ENCODE measurements at places on chromosomes 7 and 10. TPM values are rescaled to one million over a fixed set of nuclear protein-coding genes. Genes with fewer than 3 reads are reported as not detected.

DNA sequence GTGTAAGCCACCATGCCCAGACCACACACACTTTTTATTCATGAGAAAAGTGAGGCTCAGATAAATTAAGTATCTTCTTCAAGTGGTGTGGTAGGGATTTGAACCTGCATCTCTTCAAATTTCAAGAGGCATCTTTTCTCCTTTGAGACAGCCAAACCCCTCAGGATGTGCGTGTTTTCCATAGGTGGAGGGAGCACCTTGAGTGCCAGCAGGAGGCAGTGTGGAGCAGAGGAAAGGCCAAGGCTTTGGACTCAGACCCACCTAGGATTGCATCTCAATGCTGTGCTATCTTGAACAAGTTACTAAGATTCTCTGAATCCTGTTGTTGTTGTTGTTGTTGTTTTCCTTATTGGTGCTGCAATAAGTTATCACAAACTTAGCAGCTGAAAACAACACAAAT is 40.2 kb upstream of the MYL10 start:
- no peak for DNase-seq
- no peaks in the 10 kb centered on the region for H3K4me1 ChIP-seq
- H3K27me3 ChIP-seq: no peaks in the 10 kb centered on the region
- no peak overlapping the region for H3K27ac ChIP-seq
- no peaks in the 10 kb centered on the region for H3K36me3 ChIP-seq

DNA sequence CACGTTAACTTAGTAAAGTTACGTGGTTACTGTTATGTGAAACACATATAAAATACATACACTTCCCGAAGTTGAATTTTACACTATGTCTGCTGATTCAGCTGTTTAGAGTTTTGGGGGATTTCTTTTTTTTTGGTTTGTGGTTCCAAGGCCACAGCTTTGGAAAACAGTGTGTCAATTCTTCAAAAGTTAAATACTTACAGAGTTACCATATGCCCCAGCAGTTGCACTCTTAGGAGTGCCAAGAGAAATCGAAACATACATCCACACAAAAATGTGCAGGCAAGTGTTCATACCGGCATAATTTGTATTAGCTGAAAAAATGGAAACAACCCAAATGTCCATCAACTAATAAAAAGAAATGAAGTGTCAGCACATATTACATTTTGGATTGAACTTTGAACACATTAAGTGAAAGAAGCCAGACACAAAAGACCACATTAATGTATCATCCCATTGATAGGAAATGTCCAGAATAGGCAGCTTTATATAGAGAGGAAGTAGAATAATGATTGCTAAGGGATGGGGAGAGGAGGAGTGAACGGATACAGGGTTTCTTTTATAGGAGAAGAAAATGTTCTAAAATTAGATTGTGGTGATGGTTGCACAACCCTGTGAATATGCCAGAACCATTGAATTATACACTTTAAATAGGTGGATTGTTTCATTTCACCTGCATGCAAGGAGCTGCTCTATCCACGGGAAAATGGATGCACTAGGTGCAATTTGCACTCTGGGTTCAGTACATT is 17.6 kb downstream of the APBB1IP start:
- no peak for DNase-seq
- H3K4me3 ChIP-seq: no peak overlapping the region
- no peaks in the 10 kb centered on the region for H3K27me3 ChIP-seq
- H3K4me1 ChIP-seq: no peaks in the 10 kb centered on the region
- H3K27ac ChIP-seq: no peak overlapping the region

- H3K27ac ChIP-seq: no peak overlapping the region
- H3K4me3 ChIP-seq: no peak overlapping the region
- no peaks in the 10 kb centered on the region for H3K36me3 ChIP-seq
- no peaks in the 10 kb centered on the region for H3K4me1 ChIP-seq
- DNase-seq: no peak
- no peaks in the 10 kb centered on the region for H3K27me3 ChIP-seq
These were observed 80.6 kb upstream of the KLF6 start for GRCh38 chr10:3865565-3865964.

- H3K36me3 ChIP-seq: no peaks in the 10 kb centered on the region
- H3K4me1 ChIP-seq: no peaks in the 10 kb centered on the region
- H3K27me3 ChIP-seq: no peaks in the 10 kb centered on the region
- no peak overlapping the region for H3K4me3 ChIP-seq
- no peak for DNase-seq
These were observed 5.8 kb upstream of the ARHGAP22 start for GRCh38 chr10:48610585-48611093.

GRCh38 chr10:11553773-11554381 is 57.6 kb downstream of the USP6NL start:
- DNase-seq: no peak
- H3K36me3 ChIP-seq: no peaks in the 10 kb centered on the region
- no peak overlapping the region for H3K4me3 ChIP-seq
- H3K27ac ChIP-seq: no peak overlapping the region
- no peaks in the 10 kb centered on the region for H3K4me1 ChIP-seq

Gene BMPER
- 1.0 TPM for total RNA-seq

Gene NOD1
- total RNA-seq: 9.2 TPM

Gene ADAM22
- total RNA-seq: 6.8 TPM

Gene MYO3A
- not detected for total RNA-seq
